A673 (cell line): ENCODE measurements at places on chromosomes 6 and 20. TPM values are rescaled to one million over a fixed set of nuclear protein-coding genes. Genes with fewer than 3 reads are reported as not detected.

GRCh38 chr6:30720738-30721197, 616 bp downstream of the TUBB start:
- peak; percentile 87 for DNase-seq

- DNase-seq, result peak; percentile 80
Measured at GRCh38 chr6:3230900-3231246, 3.4 kb upstream of the TUBB2B start.

DNA sequence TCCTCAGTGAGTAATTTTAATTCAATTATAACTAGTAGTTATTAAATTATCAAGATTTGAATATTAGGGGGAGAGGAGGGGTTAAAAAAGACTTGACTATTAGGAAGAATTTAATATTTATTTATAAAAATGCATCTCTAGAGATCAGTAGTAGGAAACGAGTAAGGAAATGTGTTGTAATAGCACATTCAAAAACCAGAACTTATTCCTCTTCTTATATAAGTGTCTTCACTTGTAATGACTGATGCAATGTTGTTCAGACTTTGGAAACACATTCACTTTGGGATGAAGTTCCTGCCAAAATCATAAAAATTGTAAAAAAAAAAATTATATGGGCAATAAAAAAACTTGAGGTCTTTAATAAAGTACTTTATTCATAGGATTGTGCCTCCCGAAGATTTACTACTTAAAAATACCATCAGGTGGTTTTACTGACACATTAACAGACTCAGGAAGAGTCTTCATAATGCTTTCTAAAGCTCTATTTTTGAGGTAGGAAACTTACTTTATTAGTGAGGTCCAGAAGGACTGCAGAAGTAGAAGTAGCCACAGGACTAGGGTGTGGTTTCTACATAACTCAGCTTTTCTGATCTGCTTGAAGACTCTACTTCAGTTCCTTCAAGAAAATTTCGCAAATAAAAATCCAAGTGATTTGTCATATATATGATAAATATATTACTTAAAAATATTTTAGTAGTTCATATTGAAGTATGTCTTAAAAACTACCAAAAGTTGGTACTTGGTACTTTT, 59.8 kb downstream of the CCDC170 start:
- DNase-seq, result no peak

DNA sequence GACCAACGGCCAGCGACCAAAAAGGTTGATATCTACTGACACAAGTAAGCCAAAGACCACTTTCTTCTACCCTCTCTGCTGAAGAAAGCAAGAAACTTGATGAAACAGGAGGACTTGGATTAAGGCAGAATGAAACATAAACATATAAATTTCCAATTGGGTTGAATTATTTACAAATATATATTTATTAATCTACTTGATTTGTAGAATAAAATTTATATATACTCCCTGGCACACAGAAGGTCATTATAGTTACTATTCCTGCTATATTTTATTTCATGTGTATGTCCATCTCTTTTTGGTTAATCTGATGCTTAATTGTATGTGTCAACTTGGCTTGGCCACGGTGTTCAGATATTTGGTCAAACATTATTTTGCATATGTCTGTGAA, 4.2 kb upstream of the ADGRG6 start:
- DNase-seq, result no peak

DNA sequence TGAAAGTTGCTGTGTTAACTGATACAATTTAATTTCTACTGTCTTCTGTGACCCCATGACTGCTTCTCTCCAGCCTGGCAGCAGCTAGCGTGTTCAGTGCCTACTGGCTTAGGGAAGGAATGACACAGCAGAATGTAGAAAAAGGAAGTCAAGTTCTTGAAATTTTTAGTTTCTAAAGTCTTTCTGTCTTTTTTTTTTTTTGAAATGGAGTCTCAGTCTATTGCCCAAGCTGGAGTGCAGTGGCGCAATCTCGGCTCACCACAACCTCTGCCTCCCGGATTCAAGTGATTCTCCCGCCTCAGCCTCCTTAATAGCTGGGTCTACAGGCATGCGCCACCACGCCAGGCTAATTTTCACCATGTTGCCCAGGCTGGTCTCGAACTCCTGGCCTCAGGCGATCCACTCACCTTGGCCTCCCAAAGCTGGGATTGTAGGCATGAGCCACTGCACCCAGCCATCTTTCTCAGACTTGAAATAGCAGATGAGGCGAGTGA, 39.3 kb downstream of the PCNA start:
- no peak for DNase-seq

- DNase-seq, result no peak
Measured at GRCh38 chr6:44649365-44650025, 262.0 kb downstream of the CDC5L start.

- no peak for DNase-seq
Measured at GRCh38 chr6:3456395-3456897, 404 bp downstream of the SLC22A23 start.

DNA sequence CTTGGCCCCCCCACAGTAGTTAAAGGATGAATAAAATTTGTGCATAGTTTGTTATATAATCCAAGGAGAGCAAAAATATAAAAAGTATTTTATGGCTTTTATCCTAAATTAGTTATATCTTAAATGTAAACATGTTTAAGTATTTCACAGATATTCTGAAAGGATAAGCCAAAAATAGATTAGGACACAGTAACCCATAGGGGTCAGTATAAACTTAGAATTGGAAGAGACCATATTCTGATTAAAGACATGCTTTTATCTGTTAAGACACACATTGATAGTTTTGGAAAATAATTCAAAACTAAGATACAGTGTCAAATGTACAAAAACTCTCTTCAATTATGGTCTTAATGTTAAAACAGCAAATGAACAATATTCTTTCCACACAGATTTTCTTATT, 4.5 kb upstream of the SERINC1 start:
- DNase-seq, result peak; percentile 54

DNA sequence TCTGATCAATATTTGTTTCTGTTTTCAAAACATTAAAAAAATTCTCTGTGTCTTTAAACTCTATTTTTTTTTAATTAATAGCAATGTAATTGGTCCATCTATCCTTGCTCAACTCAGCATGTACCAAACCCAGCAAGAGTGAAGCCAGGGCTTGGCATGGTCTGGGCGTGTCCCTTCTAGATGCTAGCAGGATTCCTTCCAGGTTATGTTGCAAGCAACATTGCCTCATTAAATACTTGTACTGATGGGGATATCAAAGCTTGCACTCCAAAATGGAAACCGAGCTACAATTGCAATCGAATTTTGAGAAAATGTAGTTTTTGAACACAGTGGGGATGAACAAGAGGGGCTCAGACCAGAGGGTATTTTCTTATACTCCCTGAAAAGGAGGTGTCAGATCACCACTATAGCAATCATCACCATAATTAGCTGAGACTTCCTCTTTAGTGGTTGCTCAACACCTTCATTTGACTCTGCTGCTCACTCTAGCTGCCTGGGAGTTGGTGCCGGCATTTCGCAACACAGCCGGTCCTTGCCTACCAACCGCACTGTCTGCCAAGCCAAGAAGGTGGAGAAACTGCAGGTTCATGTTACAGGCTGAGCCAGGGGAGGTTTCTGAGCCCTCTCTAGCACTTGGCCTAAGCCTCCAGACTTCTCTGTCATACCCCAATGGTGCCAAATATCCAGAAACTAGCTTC, 67.8 kb upstream of the RALGAPA2 start:
- peak; percentile 88 for DNase-seq

- DNase-seq, result no peak
Measured at GRCh38 chr6:106966671-106967640, 7.6 kb downstream of the CD24 start.

GRCh38 chr6:150722614-150723344, 123.1 kb downstream of the PLEKHG1 start:
- no peak for DNase-seq

GRCh38 chr6:30684386-30685156, 1.9 kb downstream of the PPP1R18 start:
- DNase-seq, result no peak

DNA sequence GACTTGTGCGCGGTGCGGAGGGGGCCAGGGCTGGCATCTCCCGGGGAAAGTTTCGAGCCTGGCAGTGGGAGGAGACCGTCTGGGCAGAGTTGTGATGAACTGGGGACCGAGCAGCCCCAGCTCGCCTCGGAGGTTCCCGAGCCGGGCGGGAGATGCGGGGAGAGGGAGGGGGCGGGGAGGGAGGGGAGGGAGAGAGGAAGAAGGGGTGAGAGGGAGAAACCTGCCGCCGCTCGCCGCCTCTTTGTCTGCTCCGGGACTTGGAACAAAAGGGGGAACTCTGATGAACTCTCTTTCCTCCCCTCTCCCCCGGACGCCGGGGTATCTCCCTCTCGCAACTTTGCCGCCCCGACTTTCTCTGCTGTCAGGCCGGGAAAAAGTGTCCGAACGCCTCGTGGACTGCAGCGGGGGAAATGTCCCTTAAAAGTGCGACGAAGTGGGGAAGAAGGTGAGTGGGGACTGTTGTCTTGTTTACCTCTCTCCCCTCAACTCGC, 72.7 kb downstream of the SOX4 start:
- DNase-seq, result no peak

- no peak for DNase-seq
Measured at GRCh38 chr6:18053078-18053477, 65.6 kb upstream of the KIF13A start.

DNA sequence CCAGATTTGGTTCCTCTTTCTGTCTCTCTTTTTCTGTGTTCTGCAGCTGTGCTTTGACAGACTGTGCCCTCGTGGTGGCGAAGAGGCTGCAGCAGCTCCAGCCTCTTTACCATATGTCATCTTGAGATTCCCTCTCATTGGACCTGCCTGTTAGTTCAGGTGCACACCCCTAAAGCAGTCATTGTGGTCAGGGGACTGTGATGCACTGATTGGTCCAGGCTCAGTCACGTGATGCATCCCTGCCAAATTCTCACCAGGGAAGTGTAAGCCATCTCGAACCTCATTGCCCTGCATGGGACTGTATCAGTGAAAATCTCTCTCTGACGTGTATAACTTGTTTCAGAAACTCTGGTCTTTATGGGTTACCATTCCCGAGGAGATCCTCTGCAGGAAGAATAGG, 160.3 kb downstream of the EYA2 start:
- DNase-seq, result no peak

DNA sequence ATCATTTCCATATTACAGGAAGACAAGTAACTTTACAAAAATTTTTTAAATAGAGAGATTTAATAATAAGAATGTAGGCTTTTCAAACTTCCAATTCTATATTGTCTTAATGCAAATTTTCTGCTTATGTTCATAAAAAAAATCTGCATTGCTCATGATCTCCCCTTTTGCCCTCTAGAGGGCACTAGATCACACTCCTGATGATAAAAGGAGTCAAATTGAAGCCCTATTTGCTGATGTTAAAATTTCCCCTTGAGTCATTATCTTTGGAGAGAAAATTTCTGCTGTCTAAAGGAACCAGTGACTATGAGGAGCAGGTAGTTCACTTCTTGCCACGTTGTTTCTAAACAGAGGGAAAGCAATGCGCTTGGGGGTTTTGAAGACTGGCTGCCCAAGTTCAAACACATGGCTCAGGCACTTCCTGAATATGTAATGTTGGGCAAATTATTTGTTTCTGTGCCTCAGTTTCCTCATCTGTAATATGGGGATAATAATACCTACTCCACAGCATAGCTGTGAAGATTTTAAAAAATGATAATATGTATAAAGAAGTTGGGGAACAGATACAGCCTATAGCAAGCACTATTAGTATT, 874.2 kb downstream of the TFAP2A start:
- DNase-seq, result peak; percentile 86

GRCh38 chr20:22807646-22808244, 223.4 kb upstream of the FOXA2 start:
- no peak for DNase-seq

GRCh38 chr6:22670605-22671004, 101.2 kb downstream of the HDGFL1 start:
- no peak for DNase-seq

- no peak for DNase-seq
Measured at GRCh38 chr20:53870426-53871315, 199.7 kb downstream of the BCAS1 start.

DNA sequence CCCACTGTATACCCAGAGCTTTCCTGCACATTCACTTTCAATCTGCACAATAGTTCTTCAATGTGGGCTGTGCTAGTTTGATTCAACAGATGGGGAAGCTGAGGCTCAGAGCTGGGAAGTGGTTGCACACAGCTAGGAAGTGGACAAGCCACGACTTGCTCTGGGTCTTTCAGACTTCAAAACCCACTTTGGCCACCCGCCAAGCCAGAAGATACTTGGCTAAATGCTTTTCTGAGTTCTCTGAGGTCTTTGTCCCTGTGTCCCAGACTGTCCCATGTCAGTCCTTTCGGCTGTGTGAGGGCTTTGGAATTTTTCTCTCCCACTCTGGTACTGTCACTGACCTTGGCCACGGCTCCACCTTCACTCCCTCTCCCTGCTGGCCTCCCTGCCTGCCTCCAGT, 10.6 kb downstream of the PDYN start:
- DNase-seq, result no peak

DNA sequence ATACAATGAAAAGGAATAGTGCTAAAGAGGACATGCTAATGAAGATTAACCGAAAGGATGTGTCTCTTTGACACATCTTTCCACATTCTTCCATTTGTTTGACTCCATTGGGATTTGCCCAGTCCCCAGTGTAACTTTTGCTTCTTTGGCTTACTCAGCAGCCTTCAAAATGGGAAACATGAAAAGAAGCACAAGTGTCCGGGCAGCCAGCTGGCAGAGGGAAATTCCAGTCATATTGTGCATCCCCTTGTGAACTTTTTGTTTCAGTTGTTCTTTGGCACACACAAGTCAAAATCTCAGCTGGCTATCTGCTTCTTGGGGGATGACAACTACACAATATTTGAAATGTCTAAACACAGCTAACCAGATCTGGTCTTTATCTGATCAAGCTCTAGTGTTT, 157.4 kb downstream of the OGFRL1 start:
- DNase-seq, result no peak

ME1 gene
- 78.3 and 78.8 TPM in 2 replicates for total RNA-seq

PPP1R14C gene
- total RNA-seq, result 3.5 and 4.6 TPM in 2 replicates

GUCA1A gene
- total RNA-seq, result not detected in 2 replicates

AGER gene
- 13.3 and 18.8 TPM in 2 replicates for total RNA-seq

HLA-DRB5 gene
- total RNA-seq, result not detected in 2 replicates

SNX5 gene
- total RNA-seq, result 171 and 188 TPM in 2 replicates

GGTLC1 gene
- not detected in 2 replicates for total RNA-seq
